ENCODE measurements at places on chromosomes 3 and 15. TPM values are rescaled to one million over a fixed set of nuclear protein-coding genes. Genes with fewer than 3 reads are reported as not detected.

GRCh38 chr15:98062869-98063268 lies 102.4 kb downstream of the ARRDC4 start:
- DNase-seq = no peak

GRCh38 chr15:58690703-58691102 lies 58.8 kb downstream of the ADAM10 start:
- DNase-seq = no peak

GRM7 gene
- 1.3 TPM for total RNA-seq

TM4SF18 gene
- total RNA-seq = 43.8 TPM

DNA sequence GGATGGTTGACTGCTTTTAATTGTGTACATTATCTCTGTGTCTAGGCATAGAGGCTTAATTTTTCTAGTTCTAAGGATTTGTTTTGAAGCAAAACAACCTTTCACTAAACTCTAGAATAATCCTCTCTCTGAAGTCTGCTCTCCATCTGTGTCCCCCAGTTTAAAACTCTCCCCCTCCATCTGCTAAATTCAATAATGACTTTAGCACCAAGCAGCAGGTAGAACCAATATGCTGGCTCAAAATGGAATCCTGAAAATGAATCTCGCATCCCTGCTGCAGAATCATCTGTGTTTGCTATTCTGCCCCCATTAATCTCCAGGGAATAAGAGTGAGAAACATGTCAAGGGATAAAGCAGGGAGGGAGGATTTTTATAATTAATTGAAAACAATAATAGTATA lies 111.8 kb downstream of the TUSC7 start:
- no peak for DNase-seq

DNA sequence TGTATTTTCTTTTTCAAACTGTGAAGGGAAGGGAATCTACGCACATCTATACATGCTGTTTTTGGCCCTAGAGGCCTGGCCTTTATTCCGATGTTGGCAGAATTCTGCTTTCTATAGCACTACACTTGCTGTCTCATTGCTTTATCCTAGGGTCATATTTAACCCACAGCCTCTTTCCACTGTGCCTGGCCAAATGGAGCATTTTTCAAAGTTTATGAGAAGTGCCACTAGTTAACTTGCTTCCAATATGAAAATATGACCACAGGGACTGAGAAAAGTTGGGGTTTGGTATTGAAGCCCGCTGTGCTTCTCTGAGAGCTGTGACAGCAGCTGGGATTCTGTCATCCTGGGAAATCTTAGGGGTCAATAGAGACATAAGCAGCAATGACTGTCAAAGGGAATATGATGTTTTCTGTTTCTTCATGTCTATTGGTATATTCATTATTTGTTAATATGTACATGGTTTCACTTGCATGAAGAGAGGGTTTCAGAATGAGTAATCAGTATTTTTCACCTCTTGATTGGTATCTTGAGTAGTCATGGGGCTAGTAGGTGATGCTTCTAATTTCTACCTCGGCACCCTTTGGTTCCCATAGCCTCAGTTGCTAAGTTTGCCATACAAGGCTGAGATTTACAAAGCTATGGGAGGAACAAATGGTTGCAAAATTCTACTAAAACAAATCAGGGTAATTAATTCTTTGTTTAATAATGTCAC lies 275.8 kb upstream of the RBMS3 start:
- no peak for DNase-seq

SMCO1 gene
- total RNA-seq = not detected

DNA sequence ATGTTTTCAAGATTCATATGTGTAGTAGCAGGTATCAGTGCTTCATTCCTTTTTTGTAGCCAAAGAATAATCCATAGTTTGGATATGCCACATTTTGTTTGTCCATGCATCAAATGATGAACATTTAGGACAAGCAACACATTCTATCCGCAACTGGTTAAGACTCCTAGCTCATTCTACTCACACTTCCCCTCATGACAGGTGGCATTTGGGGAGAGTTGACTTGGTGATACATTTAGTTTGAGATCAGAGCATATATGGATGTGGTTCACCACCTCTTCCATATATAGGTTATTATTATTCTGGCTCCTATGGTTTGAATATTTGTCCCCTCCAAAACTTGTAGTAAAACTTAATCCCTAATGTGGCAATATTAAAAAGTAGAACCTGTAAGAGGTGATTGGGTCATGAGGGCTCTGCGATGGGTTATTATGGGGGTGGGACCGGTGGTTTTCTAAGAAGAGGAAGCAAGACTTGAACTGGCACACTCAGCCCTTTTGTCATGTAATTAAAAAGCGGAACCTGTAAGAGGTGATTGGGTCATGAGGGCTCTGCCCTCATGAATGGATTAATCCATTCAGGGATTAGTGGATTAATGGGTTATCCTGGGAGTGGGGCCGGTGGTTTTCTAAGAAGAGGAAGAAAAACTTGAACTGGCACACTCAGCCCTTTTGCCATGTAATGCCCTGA lies 75.3 kb upstream of the HRH1 start:
- no peak for DNase-seq

DNA sequence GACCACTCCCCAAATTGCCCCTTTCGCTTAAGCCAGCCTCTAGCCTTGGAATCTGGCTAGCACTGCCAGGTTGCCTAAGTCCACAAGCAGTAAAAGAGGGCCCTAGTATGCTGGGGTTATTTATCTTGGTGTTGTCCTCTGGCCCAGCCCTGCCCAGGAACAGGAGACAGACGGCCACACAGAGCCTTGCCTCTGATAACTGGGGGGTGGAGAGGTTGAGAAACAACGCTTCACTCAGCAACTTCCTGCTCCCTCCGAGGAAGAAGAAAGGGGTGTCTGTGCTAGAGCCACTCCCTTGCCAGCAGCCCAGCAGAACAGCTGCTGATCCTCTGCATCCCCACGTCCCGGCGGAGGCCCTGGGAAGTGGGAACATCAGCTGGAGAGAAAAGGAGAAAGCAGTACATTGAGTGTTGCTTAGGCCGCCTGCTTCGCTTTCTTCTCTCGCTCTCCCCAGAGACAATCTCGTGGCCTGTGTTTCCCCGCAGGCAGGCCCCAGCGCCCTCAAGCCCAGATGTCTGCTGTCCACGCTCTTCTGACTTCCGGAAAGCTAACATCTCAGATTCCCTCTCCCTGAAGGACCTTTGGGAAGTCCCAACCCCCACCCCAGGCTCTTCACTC lies 22.6 kb upstream of the C3orf70 start:
- DNase-seq = no peak

DNA sequence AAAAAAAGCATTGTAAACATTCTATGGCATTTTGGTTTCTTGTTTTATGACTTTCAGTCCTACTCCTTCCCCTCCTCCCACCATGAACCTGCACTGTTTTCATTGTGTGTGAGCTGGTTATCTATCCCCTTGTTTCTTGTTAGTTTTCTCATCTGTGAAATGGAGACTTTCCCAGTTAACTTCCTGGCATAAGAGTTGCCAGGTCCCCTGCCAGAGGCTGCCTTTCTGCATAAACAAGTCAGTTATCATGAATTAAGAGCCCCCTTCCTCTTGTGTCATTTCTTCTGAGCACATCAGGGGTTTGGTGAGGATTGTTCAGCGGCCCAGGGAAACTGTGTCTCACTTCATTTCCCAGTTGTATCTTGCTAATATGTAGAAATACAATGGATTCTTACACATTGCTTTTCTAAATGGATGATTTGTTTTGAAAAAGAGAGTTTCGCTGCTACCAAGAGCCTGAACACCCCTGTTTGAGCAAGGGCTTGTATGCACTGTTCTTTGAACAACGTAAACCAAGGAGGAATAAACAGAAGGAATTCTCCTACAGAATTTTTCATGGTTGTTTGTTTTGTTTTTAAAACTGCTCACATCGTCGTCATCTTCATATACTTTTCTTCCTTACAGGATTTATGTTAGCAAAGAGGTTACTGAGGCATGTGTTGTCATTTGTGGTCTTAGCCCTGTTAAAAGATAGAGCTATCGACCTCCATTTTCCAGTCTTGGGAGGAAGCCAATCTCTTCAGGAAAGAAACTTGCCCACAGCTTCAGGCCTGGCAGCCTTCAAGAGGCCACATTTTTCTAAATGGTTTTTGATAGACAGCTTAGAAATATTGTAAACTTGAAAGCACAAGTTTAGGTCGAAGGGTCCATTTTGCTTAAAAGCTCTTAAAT lies 144.6 kb upstream of the IL12A start:
- DNase-seq = no peak

GRCh38 chr3:193347521-193348501 lies 30.7 kb downstream of the ATP13A5 start:
- DNase-seq = no peak

DNA sequence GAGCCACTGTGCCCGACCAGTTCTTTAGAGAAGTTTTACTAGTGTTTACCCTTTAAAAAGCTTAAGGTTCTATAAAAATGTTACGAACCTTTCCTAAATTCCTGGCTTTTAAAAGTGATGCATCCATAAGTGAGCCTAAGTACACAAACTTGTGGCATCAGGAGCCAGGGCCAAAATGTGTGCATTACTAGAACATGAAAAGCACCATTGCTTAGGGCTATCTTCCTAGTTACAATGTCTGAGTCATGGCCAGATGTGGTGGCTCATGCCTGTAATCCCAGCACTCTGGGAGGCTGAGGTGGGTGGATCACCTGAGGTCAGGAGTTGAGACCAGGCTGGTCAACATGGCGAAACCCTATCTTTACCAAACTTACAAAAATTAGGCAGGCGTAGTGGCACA lies 39.9 kb downstream of the LEO1 start:
- DNase-seq = no peak

DNA sequence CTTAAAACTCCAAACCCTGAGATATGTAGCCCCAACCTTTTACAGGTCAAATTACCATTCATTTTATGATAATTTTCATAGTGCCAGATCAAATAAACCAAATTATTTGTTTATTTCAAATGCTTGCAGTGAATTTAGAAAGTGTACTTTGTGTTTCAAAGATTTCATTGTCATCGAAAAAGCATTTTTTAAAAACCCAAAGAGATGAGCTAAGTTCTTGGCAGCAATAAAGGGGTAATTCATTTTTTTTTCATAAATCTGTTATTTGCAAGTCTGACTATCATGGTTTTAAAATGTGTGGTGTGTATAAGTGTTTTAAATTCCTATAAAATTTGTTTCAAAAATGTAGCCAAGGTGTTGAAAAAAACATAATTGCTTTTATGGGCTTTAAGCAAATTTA lies 17.2 kb downstream of the PTX3 start:
- DNase-seq = no peak

- no peak for DNase-seq
Measured at GRCh38 chr3:11482021-11482420, 161.7 kb downstream of the VGLL4 start.

DNA sequence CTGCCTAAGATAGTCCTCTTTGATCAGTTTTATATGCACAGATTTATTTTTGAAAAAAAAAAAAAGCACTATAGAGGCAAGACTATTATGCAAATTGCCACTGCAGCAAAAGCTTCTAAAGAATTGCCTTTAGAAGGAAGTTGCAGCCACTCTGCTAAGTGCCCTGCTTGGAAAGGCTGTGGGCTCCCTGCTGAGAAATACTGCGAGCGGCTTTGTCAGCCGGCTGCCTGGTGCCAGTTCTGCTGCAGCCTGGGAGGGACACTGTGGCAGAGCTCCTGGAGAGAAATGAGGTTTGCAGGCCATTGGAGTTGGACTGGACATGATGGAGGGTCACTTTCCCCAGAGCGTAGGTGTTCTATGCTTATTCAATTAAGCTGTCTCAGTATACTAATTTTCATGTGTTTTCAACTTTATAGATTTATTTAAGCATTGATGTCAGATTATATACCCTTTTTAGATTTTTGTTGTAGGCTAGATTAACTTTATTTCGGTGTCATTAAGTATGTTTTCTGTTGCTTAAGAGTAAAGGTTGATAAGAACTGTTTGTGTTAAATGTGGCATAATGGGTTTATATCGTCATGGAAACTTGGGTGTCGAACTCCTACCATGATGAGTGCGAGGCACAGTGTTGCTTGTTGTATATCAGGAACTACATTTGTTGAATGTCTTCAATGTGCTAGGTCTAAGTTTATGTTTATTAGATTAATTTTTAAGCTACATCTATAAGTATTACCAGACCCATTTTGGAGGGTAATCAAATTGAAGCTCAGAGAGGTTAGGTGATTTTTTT lies 6.6 kb downstream of the MAP2K5 start:
- no peak for DNase-seq

GRCh38 chr3:59567661-59568060 lies 517.8 kb upstream of the CFAP20DC start:
- no peak for DNase-seq

SI gene
- total RNA-seq = not detected

- no peak for DNase-seq
Measured at GRCh38 chr15:58585693-58586443, 154.1 kb downstream of the LIPC start.

GRCh38 chr15:69375151-69375790 lies 38.9 kb upstream of the KIF23 start:
- no peak for DNase-seq

GRCh38 chr15:60718661-60719069 lies 239.7 kb upstream of the ICE2 start:
- no peak for DNase-seq

- no peak for DNase-seq
Measured at GRCh38 chr3:10467904-10468612, 37.3 kb downstream of the ATP2B2 start.

OR5H15 gene
- total RNA-seq = not detected

ZCWPW2 gene
- total RNA-seq = 1.1 TPM

GRCh38 chr3:126607214-126607908 lies 47.6 kb downstream of the TXNRD3 start:
- DNase-seq = no peak

GRCh38 chr3:124770336-124771082 lies 40.3 kb downstream of the UMPS start:
- DNase-seq = no peak

- no peak for DNase-seq
Measured at GRCh38 chr3:1611824-1612223, 486.8 kb upstream of the CNTN4 start.

DNA sequence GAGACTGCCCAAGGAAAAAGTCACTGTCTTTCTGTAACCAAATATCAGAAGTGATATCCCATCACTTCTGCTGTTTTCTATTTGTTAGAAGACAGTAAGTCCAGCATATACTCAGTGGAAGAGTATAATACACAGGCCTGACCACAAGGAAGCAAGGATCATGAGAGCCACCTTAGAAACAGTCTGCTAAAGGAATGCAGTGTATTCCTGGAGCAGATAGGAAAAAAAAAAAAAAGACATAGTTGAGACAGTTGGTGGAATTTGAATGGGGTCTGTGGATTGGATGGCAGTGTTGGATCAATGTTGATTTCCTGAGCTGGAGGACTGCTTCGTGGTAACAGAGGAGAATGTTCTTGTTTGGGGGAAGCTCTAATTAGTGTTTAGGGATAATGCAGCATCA lies 26.5 kb upstream of the FBXL2 start:
- DNase-seq = no peak

GRCh38 chr3:171088496-171088895 lies 62.0 kb upstream of the SLC2A2 start:
- DNase-seq = no peak

PP2D1 gene
- not detected for total RNA-seq

SLC7A14 gene
- total RNA-seq = not detected

MED12L gene
- 0.48 TPM for total RNA-seq

DNA sequence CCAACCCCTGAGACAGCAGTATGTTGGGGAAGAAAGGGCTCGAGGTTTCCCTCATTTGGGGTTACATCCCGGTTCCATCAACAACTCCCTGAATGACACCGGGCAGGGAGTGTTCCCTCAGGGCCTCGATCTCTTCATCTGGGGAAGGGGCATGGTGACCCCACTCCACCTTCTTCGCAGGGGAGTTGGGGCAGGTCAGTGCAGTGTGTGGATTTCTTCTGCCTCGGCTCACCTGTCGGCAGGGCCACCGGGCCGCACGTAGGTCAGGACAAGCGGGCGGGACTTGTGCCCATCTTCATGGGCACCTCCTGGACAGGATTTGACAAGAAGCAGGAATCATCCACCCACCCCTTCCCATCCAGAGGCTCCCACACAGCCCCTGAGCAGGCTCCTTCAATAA lies 17.4 kb downstream of the GRIP2 start:
- no peak for DNase-seq

Data from breast epithelium (tissue), 4 donors.